ENCODE measurements at places on chromosomes 5 and 9.
A peak's percentile ranks its signal among the peaks of the same experiment; 100 is the strongest.

- no peak for DNase-seq
These were observed 574.9 kb upstream of the DMAC1 start for GRCh38 chr9:8374471-8374870.

GRCh38 chr9:105098370-105098769 is 146.1 kb upstream of the SLC44A1 start:
- no peak for DNase-seq

- DNase-seq = no peak
These were observed 155.8 kb upstream of the RETREG1 start for GRCh38 chr5:16772556-16772955.

- no peak for DNase-seq
These were observed 58.3 kb downstream of the RANBP6 start for GRCh38 chr9:5957166-5957565.

DNA sequence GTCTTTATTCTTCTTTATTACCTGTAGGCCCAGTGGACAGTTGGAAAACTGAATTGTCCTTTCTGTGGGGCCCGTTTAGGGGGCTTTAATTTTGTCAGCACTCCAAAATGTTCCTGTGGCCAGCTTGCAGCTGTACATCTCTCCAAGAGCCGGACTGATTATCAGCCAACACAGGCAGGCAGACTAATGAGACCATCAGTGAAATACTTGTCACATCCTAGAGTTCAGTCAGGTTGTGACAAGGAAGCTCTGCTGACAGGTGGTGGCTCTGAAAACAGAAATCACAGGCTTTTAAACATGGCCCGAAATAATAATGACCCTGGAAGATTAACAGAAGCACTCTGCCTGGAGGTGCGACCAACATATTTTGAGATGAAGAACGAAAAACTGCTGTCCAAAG is 47.9 kb downstream of the RNF180 start:
- DNase-seq = no peak

DNA sequence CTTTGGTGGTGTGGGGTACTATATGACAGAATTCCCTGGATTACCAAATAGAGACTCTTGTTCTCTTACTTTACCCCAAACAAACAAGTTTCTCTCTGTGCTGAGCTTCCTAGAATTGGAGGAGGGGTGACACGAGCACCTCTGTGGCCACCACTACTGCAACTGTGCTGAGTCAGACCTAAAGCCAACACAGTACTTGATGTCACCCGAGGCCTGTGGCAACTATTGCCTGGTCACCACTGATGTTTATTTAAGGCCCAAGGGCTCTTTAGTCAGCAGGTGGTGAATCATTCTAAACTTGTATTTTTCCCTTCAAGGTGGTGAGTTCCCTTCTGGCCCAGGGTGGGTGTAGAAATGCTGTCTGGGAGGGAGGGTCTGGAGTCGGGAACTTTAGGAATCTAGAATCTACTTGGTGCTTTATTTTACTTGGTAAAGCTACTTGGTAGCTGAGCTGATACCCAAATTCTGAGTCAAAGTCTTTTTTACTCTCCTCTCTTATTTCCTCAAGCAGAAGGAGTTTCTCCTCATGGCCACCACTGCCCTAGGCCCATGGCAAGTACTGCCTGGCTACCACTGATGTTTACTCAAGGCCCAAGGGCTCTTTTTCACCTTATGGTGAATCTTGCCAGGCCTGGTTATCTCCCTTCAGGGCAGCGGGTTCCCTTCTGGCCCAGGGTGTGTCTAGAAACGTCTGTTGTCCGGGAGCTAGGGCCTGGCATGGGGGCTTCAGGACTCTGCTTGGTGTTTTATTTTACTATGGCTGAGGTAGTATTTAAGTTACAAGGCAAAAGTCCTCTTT is 9.8 kb downstream of the LURAP1L start:
- no peak for DNase-seq

DNA sequence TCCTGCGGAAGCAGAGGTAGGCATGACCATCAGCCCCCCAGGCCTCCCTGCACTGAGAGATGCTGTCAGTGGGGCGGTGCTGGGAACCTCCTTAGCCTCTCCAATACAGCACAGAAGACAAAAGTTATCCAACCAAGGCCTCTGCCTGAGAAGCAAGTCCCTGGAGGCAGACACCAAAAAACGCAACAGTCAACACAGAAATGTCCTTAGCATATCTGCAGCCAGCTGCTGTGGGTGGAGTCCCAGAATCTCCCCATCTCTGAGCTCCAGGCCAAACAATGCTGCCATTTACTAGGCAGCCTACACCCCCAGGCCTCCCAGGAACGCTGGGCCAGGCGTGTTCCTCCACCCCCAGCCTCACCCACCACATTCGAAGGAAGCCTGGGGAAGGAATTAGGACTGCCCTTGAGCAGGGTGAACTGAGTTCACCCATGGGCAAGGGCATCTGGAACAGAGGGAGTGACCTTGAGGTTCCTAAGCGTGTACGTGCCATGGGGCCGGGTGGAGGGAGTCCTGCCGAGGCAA is 43.7 kb downstream of the STK10 start:
- no peak for DNase-seq

GRCh38 chr5:90184764-90185163 is 224.8 kb downstream of the CETN3 start:
- no peak for DNase-seq

- DNase-seq = peak; percentile 67
These were observed 5.4 kb upstream of the HBEGF start for GRCh38 chr5:140351609-140352334.

GRCh38 chr5:173960986-173961385 is 28.0 kb upstream of the C5orf47 start:
- DNase-seq = no peak

GRCh38 chr5:151890299-151890698 is 34.4 kb downstream of the GLRA1 start:
- no peak for DNase-seq

GRCh38 chr5:133799571-133800237 is 168.7 kb downstream of the C5orf15 start:
- no peak for DNase-seq

GRCh38 chr5:115351356-115352195 is 55.1 kb upstream of the CCDC112 start:
- no peak for DNase-seq

DNA sequence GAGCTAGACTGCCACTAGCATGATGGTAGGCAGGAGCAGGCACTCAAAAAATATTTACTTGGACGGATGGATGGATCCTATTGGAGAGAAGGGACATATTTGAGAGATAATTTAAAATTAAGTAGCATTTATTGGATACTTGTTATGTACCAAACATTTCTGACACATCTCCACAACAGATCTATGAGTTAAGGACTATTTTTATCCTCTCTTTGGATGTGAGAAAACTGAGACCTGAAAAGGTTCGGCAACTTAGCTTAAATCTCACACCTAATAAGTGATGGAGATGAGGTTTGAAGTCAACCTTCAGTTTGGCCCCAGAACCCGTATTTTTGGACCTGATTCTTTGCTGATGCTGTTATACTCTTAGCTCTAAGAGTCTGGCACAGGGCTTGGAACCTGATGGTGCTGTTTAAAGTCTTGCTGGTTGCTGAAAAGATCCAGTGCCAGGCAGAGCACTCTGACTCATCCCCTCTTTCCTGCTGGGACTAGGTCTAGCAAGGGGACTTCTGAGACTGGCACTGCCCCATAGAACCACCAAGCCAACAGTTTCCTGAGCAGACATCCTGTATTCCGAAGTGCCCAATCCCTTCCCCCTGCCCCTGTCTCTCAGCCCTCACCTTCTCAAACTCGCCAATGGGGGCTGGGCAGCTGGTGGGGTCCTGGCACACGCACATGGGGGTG is 15.6 kb downstream of the SPARC start:
- no peak for DNase-seq

- no peak for DNase-seq
These were observed 100.0 kb downstream of the ADGRV1 start for GRCh38 chr5:90658620-90659019.
